ENCODE measurements at places on chromosomes 12 and 14.

DNA sequence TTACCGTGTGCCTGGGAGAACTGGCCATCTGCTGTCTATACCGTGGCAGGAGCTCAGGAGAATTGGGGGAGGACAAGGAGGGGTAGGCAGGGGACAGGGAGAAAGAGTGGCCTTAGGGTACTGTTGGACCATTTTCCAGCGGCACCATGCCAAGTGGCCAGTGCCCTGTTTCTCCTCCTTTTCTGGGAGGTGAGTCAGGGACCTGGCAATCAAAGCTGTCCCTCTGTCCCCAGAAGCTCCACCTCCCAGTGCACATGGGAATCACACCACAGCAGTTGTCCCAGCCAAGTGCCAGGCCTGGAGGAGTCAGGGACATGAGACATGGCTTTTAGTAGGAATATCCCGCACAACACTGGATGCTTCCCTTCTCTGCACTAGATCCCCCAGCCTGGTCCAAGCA, 118.0 kb downstream of the GCH1 start:
- DNase-seq, result no peak

- DNase-seq, result no peak
Measured at GRCh38 chr12:65287426-65287825, 8.9 kb downstream of the MSRB3 start.

- DNase-seq, result no peak
Measured at GRCh38 chr12:130707571-130707891, 8.6 kb downstream of the RIMBP2 start.

DNA sequence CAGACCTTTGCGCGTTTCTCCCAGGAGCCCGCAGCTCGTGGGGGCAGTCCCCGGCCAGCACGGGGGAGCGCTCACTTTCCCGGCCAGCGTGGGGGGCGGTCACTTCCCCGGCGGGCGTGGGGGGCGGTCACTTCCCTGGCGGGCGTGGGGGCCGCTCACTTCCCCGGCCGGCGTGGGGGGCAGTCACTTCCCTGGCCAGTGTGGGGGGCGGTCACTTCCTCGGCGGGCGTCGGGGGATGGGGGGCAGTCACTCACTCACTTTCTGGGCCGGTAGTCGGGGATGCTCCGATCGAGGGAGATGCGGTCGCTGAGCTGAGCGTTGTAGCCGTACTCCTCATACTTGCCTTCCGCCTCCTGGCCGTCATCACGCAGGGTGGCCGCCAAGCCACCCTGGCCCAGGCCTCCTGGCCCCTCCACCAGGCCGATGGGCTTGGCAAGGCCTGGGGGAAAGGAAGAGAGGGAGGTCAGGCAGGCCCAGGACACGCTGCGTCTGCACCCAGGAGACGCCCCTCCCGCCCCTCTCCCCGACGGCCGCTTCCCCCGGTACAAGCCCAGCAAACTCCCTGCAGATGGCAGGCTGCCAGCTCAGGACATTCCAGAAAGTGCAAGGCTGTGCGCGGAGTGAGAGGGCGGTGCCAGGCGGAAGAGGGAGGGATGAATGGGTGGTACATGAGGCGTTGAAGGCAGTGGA, 43.3 kb downstream of the GALNT9 start:
- DNase-seq, result peak; percentile 89

GRCh38 chr12:6199531-6200255, 507 bp upstream of the CD9 start:
- peak; percentile 70 for DNase-seq

GRCh38 chr12:128813392-128813791, 10.4 kb downstream of the SLC15A4 start:
- DNase-seq, result no peak

DNA sequence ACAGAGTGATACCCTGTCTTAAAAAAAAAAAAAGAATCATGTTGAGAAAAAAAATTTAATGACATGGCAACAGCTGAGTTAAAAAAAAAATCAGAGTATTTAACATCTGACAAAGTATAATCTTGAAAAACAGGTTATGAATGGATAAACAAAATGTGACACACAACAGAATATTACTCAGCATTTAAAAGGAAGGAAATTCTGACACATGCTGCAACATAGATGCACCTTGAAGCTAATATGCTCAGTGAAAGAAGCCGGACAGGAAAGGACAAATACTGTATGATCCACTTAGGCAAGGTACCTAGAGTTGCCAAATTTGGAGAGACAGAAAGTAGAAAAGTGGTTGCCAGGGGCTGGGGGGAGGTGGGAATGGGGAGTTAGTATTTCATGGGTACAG, 19.4 kb upstream of the EIF2B2 start:
- DNase-seq, result no peak

GRCh38 chr12:102031852-102032251, 29.9 kb downstream of the WASHC3 start:
- DNase-seq, result no peak

GRCh38 chr14:37858733-37859132, 263.3 kb downstream of the TTC6 start:
- no peak for DNase-seq

DNA sequence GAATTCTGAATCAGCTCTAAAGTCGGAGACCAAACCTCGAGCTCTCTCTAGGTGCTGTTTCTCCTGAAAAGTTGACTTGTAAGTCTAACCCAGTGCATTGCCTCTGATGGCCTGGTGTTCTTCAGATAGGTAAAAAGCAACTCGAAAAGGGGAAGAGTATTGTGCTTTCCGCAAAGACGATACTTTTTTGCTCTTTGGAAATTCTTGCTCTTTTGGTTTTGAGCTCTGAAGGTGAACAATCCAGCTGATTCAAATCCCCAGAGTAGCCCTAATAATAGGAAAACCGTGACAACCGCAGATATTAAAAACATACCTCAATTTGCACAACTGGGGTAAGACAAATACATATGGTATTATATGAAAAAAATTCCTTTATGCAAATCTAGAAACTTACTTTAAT, 447.4 kb downstream of the RAD51B start:
- no peak for DNase-seq

DNA sequence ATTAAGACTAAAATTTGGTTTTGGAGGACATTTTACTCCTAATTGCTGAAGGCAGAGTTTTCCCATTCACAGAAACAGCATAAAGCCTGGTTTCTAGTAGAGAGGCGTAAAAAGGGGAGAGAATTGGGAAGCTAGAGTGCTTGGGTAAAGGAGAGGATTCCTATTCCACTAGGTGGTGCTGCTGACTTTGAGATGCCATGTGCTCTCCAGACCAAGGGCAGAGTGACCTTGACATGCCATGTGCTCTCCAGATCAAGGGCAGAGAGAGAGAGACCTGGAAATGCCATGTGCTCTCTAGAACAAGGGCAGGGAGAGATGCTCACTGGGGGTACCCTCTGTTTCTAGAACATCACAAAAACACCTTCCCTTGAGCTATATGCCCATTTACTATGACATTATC, 176.2 kb upstream of the PDZRN4 start:
- no peak for DNase-seq

GRCh38 chr12:16294376-16294956, 17.0 kb upstream of the SLC15A5 start:
- no peak for DNase-seq

GRCh38 chr12:115079760-115080159, 395.8 kb upstream of the TBX3 start:
- no peak for DNase-seq

- DNase-seq, result no peak
Measured at GRCh38 chr14:24233538-24233866, 773 bp downstream of the GMPR2 start.

- DNase-seq, result no peak
Measured at GRCh38 chr12:120498870-120499515, 3.1 kb downstream of the DYNLL1 start.

DNA sequence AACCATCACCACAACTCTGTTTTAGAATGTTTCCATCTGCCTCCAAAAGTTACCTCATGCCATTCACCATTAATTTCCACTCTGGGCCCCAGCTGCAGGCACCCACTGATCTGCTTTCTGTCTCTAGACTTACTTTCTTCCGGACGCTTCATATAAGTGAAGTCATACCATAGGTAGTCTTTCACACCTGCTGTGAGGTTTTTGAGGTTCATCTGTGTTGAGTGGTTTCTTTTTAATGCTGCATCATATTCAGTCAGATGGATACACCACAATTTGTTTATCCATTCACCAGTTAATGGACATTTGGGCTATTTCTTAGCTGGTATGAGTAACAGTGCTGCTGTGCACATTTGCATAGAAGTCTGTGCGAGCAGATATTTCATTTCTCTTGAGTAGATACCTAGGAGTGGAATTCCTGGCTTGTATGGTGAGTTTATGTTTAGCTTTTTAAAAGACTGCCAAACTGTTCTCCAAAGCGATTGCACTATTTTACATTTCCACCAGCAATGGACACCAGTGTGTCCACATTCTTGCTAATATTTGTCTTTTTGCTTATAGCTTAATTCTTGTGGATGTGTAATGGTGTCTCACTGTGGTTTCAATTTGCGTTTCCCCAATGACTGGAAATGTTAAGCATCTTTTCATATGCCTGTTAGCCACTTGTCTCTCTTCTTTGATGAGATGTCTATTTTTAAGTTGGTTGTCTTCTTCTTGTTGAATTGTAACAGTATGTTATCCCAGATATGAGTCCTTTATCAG, 48.3 kb downstream of the ZFYVE21 start:
- DNase-seq, result no peak

- DNase-seq, result no peak
Measured at GRCh38 chr12:98156697-98157096, 358.7 kb upstream of the TMPO start.

DNA sequence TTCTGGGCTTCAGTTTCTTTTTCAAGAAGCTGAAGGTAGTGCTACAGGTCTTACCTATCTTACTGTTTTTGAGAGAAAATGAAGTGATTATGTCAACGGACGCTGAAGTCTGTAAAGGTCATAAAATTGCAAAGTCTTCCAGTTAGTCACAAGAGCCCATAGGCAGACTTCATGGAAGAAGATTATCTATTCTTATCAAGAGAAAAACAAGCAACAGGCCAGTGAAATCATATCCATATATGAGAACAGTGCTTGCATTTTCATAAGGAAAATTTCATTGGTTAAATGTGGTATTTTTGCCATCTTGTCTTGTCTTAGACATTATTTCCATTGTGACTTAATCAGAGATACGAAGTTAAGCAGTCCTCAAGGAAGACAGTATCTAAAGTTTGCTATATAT, 412.7 kb upstream of the SEL1L start:
- no peak for DNase-seq

Measured in right hindlimb (tissue), 1 donor.